NCI-H1105 treated with DMSO at 0.1 percent for 48 hours (cell line): ENCODE measurements at places on chromosomes 12 and 14.

DNA sequence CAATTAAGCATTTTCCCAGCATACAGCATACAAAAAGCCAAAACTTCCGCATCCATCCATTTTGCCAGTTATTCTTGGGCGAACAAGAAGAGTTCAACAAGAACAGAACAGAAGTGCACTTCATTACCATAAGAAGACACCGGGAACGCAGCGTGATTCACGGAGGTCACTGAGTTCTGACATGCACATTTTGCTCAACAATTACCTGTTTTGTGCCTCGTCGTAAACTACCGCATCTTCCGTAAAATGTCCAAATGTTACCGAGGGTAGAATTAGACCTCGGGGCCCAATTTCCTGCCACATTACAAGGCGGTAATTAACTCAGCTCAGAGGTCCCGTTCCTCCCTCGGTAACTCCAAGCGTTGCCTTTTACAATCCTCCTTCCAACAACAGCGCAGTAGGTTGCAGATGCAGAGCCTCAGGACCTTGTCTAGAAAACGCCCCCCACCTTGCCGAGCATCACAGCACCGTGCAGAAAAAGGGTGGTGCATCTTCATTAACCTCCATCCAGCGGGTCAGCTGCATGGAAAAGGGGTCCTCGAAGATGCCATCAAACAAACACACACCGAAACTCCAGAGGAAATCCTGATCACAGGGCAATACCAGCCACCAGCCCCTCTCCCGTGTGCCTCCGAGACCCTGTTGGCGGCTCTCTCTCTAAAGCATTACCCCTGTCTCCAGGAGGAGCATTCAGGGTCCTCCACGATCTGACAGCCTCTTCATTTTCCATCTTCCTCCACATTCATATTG, 125.2 kb downstream of the BCL11B start:
- no peak for DNase-seq

DNA sequence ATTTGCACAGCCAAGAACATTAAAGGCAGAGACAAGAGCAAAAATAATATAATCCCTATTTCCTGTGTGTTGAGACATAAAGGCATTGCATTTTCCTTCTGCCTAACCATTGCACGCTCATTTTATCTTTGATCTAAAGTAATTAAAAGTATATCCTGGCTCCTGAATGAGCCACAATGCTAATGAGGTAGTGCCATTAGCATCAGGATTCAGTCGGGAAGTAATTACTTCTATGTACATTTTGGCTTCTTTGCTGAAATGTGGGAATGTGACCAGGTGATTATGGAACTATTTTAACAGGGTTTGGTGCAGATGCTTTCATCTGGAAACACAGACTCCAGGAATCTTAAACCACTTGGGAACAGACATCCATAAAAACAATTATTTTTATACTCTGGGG, 77.4 kb downstream of the TMTC1 start:
- peak; percentile 20 for DNase-seq

DNA sequence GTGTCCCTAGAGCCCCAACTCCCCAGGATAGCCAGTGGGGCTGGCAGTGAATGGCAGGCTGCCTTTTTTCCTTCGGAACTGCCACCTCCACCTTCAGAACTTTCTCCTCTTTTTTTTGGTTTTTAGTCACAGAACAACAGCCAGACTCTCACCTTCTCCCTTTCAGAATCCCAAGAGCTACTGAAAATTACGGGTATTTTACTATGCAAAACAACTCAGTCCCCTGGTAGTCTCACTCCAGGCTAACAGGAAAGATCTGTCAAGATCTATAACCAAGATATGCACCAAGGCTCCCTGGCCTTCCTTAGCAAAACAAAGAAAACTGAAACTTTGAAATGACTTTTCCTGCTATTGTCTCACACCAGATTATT, 12.5 kb downstream of the PLEKHG6 start:
- DNase-seq: no peak

DNA sequence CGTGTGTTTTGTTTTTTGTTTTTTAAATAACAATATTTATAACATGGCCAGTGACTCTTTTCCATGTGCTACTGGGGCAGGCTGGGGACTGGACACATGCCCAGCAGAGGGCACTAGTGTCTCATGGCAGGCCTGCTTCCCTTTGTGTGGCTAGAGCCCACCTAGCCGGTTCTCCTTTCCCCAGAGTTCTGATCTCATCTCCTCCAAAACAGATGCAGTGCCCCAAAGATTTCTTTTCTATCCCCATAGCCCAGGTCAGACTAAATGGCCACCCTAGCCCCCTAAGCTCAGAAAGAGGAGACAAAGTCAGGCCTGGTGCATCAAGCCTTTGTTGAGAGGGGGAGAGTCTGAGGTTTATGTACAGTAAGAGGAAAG, 21.2 kb downstream of the PRPF40B start:
- peak; percentile 29 for DNase-seq

DNA sequence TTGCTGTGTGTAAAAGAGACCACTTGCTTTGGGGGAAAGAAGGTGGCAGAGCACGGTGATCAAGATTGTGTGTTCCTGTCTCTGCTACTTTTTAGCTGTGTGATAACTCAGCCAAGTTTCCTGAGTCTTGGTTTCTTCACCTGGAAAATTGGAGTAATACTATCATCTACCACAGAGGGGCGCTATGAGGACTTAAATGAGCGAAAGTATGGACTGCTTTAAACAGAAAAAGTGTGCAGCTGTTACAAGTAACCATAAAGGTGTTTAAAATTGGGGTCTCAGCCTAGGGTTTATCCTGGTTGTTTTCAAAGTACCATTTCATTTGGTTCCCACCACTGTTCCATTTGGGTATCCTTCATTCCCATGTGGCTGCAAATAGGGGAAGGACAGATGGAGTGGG, 65.9 kb upstream of the WSCD2 start:
- DNase-seq: peak; percentile 15

DNA sequence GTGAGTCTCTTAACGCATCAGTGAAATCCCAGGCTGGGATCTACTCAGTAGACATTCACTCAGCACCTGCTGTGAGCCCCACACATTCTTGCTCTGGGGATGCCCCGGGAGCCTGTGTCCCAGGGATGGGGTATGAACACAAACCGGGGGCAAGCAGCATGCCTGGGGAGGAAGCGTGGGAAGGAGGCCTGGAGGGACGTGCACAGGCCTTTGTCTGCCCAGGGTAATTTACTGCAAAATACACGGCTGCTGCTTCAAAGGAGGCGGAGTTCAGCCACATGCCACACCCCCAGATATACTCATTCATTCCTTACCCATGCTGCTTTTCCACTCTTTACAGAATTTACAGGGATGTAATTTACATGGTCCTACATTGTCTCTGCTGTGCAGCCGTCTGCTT, 187.8 kb downstream of the ADGRD1 start:
- DNase-seq: no peak

DNA sequence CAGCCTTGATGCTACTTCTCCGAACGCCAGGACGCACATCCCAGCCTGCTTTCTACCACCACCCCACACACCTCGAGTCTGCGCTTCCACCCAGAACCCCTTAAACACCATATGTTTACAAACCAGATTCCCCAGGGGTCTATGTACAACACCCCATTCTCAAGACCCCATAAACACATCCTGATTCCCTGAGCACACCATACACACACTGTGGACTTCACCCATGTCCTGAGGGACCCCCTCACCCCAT, 733 bp downstream of the TTC7B start:
- no peak for DNase-seq

GRCh38 chr14:103260629-103261124, 73.4 kb upstream of the EIF5 start:
- peak; percentile 51 for DNase-seq

GRCh38 chr12:83753904-83754303, 1067.2 kb downstream of the TMTC2 start:
- DNase-seq: no peak

- DNase-seq: no peak
Observed at GRCh38 chr14:36582874-36583241, 444 bp upstream of the NKX2-8 start.

- no peak for DNase-seq
Observed at GRCh38 chr12:17588968-17589367, 501.0 kb downstream of the RERGL start.

GRCh38 chr12:12722435-12723148, 5.4 kb downstream of the CDKN1B start:
- DNase-seq: peak; percentile 77

- DNase-seq: no peak
Observed at GRCh38 chr12:10111451-10111850, 12.7 kb upstream of the CLEC1A start.

DNA sequence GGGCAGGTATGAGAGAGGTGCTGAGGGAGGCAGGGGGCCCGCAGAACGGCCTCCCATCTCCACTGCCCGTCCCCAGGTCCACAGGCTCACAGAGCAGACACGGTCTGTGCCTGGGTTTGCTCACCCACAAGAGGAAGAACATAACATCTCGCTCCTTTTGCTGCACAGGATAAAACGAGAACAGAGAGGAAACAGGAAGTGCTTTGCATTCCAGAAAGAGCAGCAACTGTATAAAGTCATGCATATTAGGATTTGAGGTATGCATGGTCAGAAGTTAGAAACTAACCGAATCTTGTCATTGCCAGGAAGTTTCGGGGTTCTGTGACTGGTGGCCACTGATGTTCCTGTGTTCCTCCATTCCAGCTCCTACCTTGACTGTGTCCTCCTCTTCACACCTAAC, 25.0 kb downstream of the NTF3 start:
- DNase-seq: no peak

DNA sequence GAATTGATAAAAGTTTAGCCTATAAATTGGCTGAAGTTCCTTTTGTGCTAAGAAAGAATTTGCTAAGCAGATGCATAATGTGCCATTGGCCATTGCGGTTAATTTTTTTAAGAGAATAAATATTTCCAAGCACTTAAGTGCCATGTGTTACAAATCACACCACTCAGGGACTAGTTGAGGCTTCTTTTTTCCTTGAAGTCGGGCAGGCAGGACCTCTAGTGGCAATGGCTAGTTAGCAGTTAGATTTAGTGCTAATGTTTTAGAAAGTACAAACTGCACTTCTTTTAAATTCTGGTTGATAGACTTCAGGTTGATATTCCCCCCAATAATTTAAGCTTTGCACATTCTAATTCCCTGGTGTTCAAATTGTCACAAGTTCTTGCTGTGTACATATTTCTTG, 294.3 kb downstream of the APAF1 start:
- DNase-seq: no peak

DNA sequence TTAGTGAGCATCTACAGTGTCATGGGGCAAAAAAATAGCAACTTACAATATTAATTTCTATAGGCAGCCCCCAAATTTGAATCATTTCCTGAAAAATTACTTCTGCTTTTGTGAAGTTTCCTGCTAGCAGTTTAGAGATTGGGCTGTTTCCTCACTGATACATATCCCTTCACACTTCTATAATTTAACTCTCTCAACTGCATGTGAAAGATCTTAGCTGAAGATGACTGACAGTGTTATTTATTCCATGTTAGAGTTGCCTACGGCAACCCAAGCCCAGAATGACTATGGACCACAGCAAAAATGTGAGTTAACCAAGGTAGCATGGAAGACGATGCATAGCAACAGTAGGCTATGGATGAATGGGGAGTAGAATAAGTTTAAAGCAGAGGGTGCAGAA, at the start of gene KLRG1:
Gene KLRG1, plus strand, starts transcription at position 134 of the 400 bp plus-strand sequence. Its CDS starts 90 bp downstream, at position 224.
- no peak for DNase-seq

DNA sequence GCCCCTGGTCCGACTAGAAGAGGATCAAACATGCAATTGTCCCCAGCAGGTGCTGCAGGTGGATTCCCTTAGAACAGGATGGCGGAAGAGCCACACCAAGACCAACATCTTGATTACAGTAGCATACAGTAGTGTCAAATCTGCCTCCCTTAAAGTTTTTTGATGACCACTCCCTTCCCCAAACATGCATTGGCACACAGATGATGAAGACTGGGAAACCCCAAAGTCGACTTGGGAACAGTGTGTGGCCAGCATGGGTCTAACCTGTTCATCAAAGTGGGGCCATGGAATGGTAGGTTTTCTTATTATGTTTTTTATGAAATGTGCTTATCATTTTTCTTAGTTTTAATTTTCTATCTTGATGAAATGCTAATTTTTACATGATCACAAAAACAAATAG, 8.8 kb downstream of the PLXNC1 start:
- no peak for DNase-seq

GRCh38 chr14:101632520-101632919, 71.2 kb downstream of the DIO3 start:
- DNase-seq: no peak

GRCh38 chr12:894226-894625, 55.3 kb downstream of the RAD52 start:
- DNase-seq: no peak

DNA sequence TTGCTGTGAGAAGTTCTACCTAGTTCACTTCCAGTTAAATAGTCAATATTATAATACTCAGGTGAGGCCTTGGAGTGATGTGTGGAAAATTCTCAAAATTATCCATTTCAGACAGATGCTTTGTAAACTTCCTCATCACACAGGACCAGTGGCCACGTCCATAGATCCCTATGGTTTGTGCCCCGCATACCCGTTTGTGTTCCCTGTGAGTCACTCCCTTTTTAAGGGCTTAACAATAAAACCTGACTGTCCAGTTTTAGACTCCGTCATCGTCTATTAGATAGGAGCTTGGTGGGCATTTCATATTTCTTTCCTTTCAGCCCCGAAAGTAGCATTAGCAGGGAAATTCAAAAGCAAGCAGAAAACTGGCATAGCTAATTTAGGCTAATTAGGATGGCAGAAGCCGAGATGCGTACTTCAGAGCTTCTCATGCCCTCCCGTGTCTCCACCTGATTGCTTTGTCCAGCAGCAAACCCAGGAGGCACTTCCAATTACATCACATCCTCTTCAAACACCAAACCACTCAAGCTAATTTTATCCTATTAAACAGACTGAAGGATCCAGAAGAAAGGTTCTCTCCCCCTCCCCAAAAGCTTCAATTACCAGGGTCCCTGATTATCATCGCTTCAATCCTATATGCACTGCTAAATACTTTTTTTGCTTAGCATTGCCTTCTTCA, 186.6 kb upstream of the OTX2 start:
- peak; percentile 73 for DNase-seq

DNA sequence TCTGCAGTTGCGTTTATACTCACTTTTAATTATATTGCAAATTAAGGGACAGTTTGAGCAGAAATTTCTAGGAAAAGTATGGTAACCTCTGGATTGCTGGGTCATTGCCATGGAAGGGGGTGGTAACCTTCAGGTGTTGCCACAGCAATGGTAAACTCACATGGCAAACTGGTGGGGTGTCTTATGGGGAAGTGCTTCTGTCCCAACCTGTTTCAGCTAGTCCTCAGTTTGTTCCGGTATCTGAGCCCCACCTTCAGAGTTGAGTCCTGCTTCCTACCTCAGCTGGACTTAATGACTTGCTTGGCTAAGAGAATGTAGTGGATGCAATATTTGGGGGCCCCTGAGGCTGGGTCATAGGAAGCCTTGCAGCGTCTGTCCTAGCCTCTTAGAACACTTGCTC, 7.3 kb upstream of the CLMN start:
- DNase-seq: no peak

DNA sequence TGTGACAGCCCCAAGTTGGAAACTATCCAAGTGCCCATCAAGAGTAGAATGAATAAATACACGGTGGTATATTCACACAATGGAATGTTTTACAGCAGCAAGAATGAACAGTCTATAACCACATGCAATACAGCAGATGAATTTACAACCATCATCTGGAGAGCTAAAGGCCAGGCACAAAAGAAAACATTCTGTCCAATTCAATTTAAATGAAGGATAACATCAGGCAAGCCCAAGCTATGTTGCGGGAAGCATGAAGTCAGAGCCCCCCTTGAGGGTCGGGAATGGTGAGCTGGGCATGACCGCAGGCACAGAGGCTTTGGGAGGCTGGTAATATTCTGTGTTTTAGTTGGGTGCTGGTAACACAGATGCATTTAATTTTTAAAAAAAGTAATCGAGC, 76.0 kb downstream of the SYNE3 start:
- DNase-seq: no peak

- DNase-seq: no peak
Observed at GRCh38 chr12:70835948-70836347, 84.6 kb downstream of the PTPRR start.

- no peak for DNase-seq
Observed at GRCh38 chr14:98393527-98393926, 878.5 kb downstream of the BCL11B start.
